ENCODE measurements at places on chromosomes 13 and 19.

- no peak for DNase-seq
Observed at GRCh38 chr19:3366753-3367627, 607 bp downstream of the NFIC start.

- DNase-seq: no peak
Observed at GRCh38 chr13:79281339-79281747, 124.7 kb downstream of the RBM26 start.

- DNase-seq: no peak
Observed at GRCh38 chr13:24672141-24673132, 7.8 kb upstream of the ATP12A start.

DNA sequence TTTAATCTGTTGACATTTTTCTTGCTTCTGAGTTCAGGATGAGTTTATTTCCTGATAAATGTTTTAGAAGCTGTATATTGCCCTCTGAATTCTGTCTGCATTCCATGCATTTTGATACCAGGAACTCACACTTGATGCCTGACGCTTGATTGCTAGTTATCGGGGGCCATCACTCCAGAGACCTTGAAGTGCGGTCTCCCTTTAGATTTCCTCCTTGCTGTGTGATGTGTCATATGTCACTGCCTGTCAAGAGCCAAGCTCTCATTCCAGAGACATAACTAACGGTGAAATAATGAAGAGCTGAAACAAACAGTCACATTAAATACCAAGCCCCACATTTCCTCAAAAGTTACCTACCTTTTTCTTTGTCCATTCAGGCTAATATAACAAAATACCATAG lies 155.5 kb downstream of the TNFSF13B start:
- DNase-seq: no peak

GRCh38 chr13:66996503-66996902 lies 233.6 kb downstream of the PCDH9 start:
- no peak for DNase-seq

DNA sequence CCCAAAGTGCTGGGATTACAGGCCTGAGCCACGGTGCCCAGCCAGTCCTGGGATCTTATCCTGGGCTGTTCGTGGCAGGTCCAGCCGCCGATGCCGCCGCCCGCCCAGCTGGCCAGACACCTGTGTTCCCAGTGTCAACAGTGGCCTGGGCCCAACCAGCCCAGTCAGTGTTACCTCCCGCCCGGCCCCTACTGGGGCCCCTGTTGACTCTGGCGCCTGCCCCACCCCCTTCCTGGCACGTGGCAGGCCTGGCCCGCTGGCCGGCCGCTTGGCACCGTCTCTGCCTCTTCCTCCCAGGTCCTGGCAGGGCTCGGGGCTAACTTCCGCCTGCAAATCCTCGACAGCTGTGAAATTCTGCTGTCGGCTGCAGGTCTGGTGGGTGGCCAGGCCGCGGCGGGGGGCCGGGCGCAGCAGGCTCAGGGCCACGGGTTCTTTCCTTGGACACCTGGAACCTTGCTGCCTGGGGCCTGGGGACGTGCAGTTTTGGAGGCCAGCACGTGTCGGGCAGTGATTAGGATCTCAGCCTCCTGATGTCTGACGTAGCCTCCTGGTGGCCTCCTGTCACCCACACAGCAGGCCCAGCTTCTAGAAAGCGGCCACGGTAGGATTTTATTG lies 9.1 kb downstream of the ARID3A start:
- no peak for DNase-seq

DNA sequence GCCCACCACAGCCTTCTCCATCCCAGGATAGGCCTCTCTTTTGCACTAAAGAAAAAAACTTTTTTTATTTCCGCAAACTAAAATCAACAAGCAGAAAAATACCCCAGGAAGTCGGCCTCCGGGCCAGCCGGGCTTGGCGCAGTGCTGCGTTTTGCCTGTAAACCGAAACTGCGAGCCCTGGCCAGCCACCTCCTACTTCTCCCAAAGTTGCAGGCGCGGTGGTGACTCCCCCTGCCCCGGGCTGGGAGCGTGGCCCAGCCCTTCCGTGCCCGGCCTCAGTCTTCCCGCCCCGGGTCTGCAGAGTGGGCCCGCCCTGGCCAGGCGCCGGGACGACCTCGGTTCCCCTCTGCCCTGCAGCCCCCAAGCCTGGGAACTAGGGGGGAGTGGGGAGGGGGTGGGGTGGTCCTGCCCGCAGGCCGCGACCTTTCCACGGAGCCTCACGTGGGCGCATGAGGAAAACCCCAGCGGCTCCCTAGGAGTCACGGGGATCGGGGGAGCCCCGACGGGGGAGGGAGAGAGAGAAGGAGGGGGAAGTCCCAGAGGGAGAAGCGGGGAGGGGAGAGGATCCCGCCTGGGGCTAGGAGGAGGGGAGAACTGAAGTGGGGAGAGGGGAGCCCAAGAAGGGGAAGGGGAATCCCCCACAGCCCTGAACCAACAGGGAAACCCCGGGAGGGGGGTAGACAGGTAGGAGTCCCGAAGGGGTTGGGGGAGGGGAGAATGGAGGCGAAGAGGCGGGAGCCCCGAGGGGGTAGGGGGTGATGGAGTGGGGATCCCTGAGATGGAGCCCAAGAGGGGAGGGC lies 3.0 kb downstream of the GADD45B start:
- DNase-seq: peak; percentile 53

- no peak for DNase-seq
Observed at GRCh38 chr19:58407658-58408151, 744 bp upstream of the ZNF584 start.

Data from activated T-helper 1 cell treated with Interleukin-2 at 50 U/mL for 16 hours (primary cell).